NCI-H226 (cell line): ENCODE measurements at places on chromosomes 7 and 10.

GRCh38 chr7:82803411-82803810 lies 359.3 kb downstream of the PCLO start:
- DNase-seq: peak; percentile 5

DNA sequence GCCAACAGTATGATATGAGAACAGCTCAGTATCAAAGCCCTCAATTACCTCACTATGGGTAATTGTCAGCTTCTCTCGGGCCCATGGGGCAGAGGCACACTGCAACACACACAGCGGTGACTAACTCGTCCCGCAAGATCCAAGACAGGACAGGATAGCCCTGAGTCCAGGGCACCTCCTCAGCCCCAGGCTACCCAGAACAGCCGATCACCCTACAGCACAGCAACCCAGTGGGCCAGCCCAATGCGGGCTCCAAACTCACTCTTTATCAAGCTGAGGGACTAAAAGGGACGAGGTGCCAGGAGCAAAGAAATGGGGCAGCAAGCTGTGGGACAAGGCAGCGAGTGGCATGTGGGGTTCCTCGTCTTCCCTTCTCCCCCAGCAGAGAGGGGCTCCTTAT lies 765.1 kb downstream of the GRID1 start:
- DNase-seq: no peak

DNA sequence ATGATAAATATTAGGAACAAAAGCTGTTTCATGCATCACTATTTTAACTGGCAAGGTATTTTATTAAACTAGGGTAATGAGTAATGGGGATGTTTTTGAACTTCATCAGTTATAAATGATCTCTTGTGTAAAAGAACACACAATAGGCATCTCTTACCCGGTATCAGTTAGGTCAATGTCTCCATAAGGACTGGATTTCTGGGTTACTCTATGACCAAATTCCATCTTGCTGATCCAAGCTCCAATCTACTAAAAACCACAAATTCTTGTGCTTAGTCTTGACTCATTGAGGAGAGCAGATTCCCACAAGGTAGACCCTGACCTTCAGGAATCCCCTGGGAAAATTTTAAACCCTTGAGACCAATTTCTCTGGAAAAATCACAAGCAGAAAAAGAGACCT lies 1167.7 kb downstream of the XPNPEP1 start:
- DNase-seq: no peak

DNA sequence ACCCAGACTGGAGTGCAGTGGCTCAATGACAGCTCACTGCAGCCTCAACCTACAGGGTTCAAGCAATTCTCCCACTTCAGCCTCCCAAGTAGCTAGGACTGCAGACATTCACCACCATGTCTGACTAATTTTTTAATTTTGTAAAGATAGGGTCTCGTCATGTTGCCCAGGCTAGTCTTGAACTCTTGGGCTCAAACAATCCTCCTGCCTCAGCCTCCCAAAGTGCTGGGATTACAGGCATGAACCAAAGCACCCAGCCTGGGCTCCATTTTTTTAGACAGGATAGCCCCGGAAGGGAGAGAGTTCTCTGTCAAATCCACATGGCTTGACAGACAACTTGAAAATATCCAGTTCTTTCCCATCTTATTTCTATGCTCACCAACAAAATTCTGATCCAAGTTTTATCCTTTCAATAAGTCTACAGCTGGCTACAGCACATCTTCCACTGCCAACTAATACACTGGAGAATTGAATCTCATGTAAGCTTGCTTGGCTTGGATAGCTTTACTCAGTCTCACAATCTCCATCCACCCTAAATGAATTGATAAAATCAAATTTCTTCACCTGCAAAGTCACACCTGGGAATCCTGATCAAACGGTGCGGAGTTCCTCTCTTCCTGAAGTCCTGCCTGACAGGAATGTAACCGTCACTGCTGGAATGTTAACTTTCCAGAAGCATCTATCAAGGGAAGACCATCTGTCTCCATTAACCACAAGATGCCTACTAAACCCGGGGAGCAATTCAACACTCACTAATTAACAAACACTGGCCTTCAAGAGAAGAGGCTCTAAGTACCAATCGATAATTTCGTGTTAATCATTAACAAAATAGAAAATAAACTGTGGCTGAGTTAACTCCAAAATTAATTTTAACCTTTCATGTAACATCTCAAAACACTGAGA lies 239.7 kb upstream of the MKLN1 start:
- DNase-seq: no peak

- DNase-seq: no peak
These were observed 42.7 kb downstream of the CAMK2B start for GRCh38 chr7:44282601-44283171.

DNA sequence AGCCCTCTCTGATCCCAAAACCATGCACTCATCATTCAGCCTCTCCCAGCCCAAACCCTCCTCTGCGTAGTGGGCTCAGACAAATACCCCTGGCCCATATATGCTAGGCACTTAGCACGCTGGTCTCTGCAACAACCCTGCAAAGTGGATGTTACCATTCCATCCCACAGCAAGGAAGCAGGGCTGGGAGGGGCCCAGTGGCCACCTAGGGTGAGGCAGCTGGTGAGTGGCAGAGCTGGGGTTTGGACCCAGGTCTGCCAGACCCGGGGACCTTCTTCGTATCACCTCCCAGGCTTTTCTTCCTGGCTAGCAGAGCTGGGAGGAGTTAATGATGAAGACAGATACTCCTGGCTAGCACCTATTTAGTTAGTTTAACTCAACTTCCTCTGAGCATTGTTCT lies 33.1 kb upstream of the SLC29A3 start:
- no peak for DNase-seq

DNA sequence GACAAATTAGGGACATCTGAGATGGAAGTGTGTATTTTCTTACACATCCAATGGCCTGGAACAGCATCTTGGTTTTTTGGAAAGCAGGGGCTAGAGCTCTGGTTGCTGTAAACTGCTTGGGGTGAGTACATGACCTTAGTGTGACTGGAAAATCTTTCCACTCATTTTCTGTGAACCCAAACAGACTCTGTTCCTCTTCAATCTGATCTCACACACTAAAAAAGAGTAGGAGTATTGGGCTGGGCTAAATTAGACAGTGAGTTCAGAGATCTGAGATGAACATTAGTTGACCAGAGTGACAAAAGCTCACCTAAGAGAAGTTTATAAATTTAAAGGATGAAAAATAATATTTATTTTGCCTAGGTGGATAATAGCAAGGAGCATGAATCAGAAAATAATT lies 59.2 kb downstream of the OR13A1 start:
- no peak for DNase-seq

- DNase-seq: no peak
These were observed 17.0 kb downstream of the COBL start for GRCh38 chr7:51299391-51300133.

DNA sequence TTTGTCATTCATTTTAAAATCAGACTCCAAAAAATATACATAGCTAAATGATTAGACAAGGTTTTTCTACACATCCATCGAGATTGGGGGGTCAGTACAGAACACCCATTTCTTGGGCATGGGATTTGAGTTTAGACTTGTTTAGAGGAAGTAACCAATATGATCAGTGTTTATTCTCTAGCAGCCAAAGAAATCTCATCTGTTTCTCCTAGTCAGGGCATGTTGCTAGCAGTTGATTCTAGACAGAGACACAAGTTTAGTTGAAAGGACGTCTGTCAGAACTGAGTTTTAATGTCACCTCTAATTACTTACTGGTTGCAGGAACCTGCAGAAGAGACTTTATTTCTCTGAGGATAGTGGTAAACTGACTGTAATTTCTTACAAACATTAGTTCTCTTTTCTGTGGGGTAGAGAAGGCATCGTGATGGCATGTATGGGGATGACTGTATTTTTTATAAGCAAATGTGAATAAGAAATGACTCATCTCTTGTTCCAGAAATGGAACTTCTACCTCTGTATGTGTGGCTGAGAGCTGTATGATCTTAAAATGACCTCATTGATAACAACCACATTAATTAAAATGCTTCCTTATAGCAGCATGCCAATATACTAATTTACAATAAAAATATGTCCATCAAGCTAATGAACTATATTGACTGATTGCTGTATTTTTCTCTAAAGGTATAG lies 30.6 kb upstream of the RHOBTB1 start:
- DNase-seq: no peak
